Left lung (tissue), 14 donors: ENCODE measurements at places on chromosomes 6 and 20. TPM values are rescaled to one million over a fixed set of nuclear protein-coding genes. Genes with fewer than 3 reads are reported as not detected.

Gene RHAG
- not detected for total RNA-seq

Gene KIF25
- total RNA-seq: 0.63 TPM

Gene DSP
- 29.2 TPM for total RNA-seq

Gene HSD17B8
- 13.5 TPM for total RNA-seq
